ENCODE measurements at places on chromosomes 11 and 22. TPM values are rescaled to one million over a fixed set of nuclear protein-coding genes. Genes with fewer than 3 reads are reported as not detected.

DNA sequence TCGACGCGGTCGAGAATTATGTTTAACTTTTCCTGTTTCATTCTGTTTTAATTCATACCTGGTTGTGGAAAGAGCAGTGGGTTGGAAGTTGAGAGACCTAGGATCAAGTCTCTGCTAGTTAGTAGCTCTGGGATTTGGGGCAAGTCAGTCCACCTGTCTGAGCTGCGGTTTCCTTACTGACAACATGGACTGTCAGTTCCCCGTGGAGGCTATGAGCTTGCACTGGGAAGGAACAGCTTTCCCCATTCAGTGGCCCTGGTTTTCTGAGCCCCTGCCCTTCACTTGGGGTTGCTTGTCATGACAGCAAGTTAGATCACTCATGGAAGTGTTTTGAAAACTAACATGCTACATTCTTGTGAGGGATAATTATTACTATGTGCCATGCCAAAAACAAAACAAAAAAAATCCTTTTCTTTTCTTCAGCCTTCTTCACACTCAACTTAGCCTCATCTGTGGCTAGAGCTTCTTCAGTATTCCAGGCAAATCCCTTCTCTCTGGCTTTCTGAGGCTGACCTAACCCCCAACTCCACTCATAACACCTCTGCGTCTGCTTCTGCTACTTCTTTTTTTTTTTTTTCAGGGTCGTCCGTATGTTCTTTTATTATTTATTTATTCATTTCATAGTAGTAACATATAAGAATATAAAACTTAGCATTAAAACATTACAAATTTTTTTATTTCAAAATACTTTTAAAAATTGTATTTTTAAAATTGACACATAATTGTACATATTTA is 43.0 kb upstream of the ZBED5 start:
- DNase-seq = no peak

DNA sequence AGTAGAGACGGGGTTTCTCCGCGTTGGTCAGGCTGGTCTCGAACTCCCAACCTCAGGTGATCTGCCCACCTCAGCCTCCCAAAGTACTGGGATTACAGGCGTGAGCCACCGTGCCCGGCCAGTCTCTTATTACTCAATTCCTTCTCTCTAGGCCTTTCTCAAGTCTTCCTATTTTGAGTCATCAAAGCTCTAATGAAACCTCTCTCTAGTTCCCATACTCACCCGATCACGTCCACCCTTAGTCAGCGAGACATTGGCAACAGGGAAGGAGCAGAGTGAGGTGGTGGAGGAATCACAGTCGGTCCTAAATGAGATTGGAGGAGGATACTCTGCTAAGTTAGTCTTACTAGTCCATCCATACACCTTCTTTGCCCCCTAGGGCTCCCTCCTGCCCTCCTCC is 5.0 kb downstream of the BSCL2 start:
- no peak for DNase-seq

DNA sequence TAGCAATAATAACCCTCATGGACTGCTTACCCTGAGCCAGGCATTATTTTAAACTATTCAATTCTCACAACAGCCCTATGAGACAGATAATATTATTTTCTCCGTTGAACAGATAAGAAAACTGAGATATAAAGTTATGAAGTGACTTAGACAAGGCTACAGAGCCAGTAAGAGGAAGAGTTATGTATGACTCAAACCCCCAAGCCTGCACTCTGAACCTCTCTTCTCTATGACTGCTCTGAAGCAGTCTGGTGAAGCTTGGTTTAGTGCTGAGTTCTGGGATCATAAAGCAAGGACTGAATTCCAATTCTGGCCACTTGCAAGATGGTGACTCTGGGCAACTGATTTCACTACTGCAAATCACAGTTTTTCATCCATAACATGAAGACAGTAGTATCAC is 34.5 kb downstream of the TNKS1BP1 start:
- no peak for DNase-seq

DNA sequence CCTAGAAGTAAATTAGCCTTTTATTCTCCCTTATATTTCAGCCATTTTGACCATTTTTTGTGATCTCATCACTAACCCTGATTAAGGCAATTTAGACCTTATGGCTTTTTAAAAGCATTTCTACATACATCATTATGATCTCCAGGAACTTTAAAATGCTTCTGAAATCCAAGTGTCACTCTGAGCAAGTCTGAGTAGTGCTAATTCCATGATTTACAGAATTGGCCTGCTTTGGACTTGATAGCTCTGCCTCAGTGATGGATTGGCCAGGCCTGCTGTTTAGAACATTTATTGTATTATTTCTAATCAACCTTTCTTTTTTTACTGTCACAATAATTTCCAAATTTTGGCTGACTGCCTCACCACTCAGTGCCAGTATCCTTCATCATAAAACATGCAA is 116.4 kb downstream of the KCNA4 start:
- DNase-seq = no peak

GRCh38 chr11:21612326-21612725 is 580.6 kb upstream of the ANO5 start:
- DNase-seq = no peak

DNA sequence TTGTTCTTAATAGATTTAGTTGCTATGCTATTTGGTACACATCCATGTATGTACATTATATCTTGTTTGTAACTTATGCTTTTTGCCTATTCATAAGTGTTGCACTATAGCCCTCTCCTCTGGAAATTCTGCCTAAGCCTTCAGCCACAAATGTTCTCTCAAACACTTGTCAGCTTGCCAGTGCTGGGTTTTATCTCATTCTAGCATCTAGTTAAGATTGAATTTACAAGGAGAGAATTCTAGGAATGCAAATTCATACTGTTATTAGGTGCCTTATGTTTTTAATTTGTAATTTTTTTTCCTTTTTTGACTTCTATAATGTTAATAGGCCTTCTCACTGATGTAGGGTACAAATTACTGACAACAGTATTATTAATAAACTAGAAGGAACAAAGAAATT is 14.6 kb upstream of the CTSC start:
- no peak for DNase-seq

Gene OMP
- 0.70 TPM for total RNA-seq

Gene NXPE2
- total RNA-seq = not detected

All from Caco-2 (cell line).